ENCODE measurements at places on chromosomes 4 and X.

DNA sequence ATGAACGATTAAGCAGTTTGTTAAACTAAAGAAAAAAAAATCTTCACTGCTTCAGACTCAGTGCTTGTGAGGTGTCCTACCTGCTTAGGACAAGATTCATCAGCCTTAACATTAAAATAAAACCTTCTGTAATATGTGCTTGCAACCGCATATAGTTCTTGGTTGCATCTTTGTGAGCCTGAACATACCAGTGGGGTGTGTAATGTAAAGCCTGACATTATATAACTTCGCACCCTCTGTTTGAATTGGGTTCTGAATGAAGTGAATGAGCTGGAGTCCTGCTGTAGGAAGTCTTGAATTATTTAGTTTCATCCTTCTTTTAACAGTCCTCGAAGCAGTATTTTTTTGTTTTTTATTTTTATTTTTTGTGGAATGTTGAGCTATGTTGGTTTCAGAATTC, 3.1 kb downstream of the KDM6A start:
- DNase-seq, result no peak

DNA sequence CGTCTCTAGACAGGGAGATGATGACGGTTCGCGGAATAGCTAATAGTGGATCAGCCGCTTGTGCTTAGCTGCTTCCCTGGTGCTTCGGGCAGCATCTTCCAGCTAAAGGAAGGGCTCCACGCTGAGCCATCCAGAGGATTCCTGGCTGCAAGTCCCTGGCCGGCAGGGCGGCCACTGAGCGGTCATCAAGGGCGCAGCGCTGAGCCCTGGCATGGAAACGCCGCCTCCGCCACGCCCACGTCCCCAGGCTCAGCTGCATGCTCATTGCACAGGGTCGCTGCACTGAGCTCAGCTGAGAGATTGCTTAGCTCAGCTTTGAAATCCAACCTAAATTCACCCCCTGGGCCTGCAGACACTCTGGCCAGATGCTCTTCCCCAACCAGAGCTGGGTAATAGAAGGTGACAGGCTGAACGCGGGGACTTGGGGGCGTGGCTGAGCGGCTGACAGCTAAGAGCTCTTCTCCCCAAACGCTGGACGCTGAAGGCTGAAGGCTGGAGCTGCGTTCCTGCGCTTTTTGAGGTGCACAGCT, 118.2 kb upstream of the KIT start:
- DNase-seq, result no peak

GRCh38 chr4:74054483-74055047, 16.1 kb upstream of the CXCL3 start:
- no peak for DNase-seq

DNA sequence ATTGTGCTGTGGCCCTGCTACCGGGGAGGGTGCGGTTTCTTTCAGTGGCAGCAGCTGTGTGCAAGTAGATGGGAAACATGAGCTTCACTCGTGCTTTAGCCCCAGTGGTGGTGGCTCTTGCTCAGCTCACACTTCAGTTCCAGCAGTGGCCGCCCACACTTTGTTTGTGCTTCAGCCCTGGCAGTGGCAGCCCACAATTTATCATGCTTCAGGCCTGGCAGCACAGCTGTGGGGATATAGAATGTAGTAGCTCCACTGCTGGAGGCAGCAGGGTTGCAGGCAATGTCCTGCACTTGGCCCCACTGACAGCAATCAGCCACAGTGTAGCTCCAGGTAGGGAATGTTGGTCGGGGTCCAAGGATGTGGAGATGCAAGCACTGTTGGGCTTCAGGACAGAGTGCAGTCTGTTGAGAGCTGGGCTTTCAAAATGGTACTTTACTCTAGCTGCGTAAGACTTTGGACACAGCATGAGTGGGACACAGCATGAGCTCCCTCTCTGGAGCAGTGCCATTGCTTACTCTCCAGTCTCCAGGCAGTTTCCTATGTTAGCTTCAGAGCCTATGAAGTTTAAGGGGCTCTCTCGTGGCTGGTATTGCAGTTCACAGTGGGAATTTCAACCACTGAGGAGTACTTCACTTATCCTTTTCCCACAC, 413.1 kb downstream of the PDGFC start:
- DNase-seq, result no peak

- DNase-seq, result no peak
These were observed 44.6 kb upstream of the TEX13A start for GRCh38 chrX:105265093-105265492.

DNA sequence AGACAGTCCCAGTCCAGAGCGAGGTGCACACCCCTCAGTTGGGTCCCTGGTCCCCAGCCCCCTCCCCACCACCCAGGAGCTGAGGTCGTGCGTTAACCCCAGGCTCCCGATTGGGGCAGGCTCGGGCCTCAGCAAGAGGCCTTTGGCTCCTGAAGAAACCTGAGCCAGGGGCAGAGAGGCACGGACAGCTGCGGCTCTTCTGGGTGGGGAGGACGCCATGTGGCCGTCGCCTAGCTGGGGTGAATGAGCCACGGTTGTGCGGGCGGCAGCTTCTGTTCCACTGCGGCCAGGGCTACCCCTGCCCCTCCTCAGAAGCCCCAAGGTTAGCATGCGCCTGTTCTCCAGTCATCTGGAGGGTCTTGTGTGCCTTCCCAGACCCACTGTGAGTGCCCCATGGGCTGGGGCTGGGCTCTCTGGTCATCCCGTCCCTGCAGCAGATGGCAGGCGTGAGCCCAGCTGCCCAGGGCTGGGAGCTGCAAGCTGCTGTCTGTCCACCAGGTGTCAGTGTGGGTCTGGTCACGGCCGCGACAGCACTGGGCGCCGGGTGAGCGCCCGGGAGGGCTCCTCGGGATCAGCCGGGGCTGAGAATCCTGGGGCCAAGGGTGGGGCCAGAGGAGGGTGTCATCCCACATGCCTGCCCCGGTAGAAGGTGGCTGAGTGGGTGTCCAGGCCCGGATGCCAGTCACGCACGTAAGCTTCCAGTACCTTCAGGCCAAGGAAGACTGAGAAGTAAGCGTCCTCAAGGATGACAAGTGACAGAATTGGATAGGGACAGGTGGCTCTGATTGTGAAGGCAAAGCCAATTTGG, 21.9 kb downstream of the ATP2B3 start:
- no peak for DNase-seq

- DNase-seq, result no peak
These were observed 79.0 kb downstream of the ANXA3 start for GRCh38 chr4:78630615-78631014.

GRCh38 chr4:5753366-5753765, 42.4 kb downstream of the EVC start:
- DNase-seq, result no peak

GRCh38 chr4:73750730-73751129, 10.4 kb downstream of the CXCL8 start:
- no peak for DNase-seq

GRCh38 chr4:40423735-40424134, 88.6 kb downstream of the CHRNA9 start:
- DNase-seq, result no peak

DNA sequence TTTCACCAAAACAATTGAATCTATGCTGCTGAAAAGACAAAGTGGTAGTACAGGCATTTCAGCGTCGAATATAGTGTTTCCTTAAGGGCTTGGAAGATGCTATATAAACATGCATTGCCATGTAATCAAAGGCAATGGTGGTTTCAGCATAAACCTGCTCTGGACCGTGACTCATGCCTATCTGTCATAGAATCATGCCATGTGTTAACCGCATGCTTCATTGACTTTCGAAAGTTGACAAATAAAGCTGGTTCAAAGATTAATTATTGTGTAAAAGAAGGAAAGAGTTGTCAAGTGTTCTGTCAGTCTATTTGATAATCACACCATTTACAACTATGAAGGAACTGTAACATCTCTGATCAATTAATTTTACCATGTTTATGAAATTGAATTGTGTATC, 83.2 kb downstream of the FUNDC1 start:
- DNase-seq, result no peak

GRCh38 chr4:105120626-105121025, 26.1 kb upstream of the TET2 start:
- no peak for DNase-seq

GRCh38 chrX:37820646-37821045, 26.7 kb downstream of the DYNLT3 start:
- no peak for DNase-seq

DNA sequence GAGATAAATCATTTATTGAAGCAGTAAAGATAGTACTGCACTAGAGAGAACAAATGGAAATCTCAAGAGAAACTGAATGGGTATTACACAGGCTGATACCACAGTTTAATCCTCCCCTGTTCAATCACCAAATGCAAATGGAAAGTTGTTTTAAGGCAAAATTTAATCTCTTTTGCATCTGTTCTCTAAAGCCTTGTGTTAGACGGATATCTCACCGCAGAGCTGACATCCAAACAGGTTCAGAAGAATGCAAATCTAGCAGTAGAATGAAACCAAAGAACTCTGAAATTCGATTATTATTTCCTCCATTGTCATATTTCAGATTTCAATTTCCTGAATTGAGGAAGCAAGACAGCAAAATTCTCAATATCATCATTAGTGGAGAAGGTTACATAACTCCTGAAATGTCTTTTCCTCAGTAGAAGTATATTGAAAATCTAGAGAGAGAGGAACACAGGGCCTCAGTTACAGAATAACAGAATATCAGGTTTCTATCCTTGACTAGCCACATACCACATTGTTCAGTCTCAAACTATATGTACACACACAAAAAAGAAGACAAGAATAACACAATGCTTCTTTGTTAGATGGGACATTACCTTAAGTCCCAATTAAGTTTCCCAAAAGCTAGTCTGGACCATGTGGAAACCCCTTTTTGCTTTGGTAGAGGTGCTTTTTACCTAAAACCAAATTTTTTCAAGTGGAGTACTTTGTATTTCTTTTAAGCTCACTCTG, 94.1 kb upstream of the BANK1 start:
- DNase-seq, result no peak

- DNase-seq, result no peak
These were observed 21.0 kb downstream of the MAN2B2 start for GRCh38 chr4:6595897-6596537.

- no peak for DNase-seq
These were observed 78.6 kb upstream of the GBA3 start for GRCh38 chr4:22614114-22614513.

DNA sequence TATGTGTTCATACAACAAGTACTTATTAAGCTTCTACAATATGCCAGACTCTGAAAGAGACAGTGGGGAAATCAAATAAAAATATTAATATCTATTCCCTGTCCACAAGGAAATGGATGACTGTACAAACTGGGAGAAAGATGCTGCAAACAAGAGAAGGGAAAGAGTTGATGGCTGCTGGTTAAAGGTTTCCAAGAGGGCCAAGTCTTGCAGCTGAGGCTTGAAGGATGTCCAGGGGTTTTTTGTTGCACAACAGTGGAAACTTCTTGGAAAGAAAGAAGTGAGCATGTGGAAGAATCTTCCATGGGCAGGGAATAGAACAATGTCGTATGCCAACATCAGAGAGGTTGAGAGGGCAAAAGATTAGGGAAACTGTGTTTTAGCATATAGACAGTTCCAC, 95.8 kb downstream of the MID1 start:
- no peak for DNase-seq

- DNase-seq, result no peak
These were observed 285.0 kb upstream of the DIPK2B start for GRCh38 chrX:45485719-45486118.

- DNase-seq, result no peak
These were observed 32.4 kb downstream of the EGF start for GRCh38 chr4:109945056-109945455.

GRCh38 chrX:18424482-18425198, 768 bp upstream of the CDKL5 start:
- no peak for DNase-seq

DNA sequence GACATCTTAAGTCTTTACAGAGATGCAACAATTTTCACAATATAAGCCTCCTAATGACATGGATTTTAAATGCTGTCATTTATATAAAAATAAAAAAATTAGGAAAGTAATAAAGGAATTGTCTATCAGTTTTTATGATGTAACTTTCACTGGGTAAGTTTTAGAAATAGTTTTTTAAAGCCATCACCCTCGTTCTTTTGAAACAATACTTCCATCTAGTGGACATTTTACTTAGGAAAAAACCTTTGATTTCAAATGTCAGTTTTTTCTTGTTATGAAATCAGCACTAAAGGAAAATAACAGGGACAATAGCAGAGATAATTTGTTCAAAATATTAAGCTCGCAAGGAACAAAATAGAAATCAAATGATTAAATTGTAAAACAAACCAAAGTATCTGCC, 24.3 kb upstream of the NDNF start:
- no peak for DNase-seq

DNA sequence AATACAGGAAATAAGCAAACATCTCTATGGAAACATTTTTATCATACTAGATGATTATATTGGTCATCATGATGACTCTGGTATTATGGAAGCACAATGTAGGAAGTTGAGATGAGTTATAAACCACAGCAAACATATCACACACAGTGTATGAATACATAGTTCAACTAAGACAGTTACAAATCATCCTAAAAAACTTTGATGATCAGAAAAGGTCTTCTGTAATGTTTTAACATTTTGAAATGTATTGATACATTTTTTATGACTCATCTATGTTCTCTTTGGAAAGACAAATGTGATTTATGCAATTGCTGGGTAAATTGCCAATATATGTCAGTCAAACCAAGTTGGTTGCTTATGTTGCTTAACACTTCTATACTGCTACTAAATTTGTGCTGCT, 4.8 kb downstream of the CXCL3 start:
- no peak for DNase-seq

DNA sequence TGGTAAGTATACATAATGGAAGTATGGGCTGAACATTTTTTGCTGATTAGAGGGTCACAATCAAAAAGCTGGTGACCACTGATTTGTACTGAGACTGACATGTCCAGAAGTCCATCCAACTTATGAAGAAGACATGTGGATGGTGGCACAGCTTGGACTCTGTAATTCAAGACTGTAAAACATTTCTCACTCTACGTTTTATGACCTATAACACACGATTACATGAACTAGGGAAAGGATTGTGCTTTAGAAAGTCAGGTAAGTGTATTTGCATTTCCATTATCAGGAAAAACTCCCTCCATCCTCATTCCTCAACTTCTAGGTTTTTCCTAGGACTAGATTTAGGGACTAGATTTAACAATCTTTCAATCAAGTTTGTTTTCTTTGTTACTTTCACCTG, 30.5 kb upstream of the OCIAD2 start:
- DNase-seq, result no peak

DNA sequence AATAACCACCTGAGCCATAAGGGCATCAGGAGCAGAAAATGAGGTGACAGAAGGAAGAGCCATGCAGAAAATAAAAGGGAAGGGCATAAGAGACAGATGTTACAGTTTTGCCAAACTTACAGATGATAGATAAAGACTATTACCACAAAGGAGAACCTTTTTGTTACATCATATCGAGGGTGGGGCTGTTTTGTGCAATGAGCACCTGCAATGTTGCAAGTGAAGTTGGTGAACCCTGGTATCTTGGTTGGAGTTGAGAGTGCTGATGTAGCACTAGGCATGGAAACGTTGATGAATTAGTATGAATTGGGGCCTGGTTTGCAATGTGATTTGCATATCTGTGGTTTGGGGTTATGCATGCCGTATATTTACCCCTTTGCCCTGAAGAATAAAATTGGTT, 119.8 kb upstream of the TEX13D start:
- no peak for DNase-seq
